ENCODE measurements at places on chromosomes 4 and X.
A peak's percentile ranks its signal among the peaks of the same experiment; 100 is the strongest.

DNA sequence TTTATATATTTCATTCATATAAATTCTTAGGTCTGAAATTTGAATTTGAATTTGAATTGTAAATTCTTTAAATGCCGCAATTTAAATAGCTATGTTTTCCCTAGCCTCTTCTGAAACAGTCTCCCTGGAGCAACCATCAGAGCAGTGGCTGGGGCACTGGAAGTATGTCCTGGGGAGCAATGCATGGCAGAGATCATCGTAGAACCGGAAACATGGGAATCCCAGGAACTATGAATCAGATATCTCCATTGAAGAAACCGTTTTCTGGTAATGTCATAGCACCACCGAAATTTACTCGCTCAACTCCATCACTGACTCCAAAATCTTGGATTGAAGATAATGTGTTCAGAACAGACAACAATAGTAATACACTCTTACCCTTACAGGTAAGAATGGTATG lies 4.9 kb downstream of the CPEB2 start:
- DNase-seq, result peak; percentile 58

GRCh38 chr4:152677117-152677516 lies 2.7 kb downstream of the TMEM154 start:
- no peak for DNase-seq

GRCh38 chr4:128810331-128810870 lies 901 bp downstream of the JADE1 start:
- DNase-seq, result no peak

- no peak for DNase-seq
Observed at GRCh38 chr4:37054531-37055077, 189.9 kb upstream of the NWD2 start.

DNA sequence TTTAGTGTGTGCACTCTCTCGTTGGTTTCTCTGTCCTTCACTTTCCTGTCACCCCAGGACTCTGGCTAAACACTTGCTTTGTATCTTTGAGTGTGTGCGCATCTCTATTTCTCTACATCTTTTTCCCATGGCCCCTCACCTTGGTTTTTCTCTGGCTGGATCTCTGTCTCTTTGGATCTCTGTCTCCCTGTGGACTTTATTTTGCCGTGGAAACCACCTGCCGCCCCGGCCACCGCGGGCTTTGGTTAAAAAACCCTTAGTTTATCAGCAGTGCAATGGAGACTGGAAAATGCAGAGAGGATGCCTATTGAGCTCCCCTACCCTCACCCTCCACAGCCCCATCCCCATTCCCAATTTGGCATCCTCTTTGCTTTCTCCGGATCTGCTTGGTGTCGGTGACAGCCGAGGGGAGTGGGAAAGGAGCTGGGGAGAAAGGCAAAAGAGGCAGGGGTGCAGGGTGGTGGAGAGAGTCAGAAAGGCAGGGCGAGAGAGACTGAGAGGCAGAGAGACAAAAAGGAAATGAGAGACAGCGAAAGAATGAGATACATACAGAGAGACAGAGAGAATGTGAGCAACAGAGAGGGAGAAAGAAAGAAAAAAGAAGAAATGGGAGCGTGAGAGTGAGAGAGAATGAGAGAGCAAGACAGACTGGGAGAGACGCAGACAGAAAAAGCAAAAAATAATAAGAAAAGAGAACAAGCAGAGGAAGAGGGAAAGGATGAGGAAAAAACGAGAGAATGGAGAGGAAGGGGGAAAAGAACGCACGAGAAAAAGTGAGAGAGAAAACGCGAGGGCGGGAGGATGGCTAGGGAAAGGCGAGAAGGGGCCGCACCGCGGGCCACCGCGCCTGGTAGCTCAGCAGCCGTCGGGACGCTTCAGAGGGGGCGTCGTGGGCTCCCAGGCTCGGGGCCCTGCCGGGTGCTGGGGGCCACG lies 688 bp downstream of the GPR101 start:
- DNase-seq, result no peak

GRCh38 chr4:21960793-21961192 lies 12.2 kb upstream of the KCNIP4 start:
- DNase-seq, result no peak

DNA sequence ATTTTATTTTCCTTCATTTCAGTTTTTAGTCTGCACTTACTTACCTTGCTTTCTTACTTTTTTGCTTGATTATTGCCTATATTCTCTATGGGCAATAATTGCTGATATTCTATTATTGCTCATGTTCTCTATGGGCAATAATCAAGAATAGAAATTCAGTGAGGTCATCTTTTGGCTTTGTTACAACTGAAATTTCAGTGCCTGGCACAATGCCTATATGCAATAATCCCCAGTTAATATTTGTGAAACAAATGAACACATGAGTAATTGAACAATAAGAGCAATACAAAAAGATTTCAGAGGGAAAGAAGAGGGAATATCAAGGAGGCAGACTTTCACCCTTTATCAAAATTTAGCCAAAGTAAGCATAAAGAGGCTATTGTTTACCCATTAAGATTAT lies 48.6 kb upstream of the ARSJ start:
- no peak for DNase-seq

DNA sequence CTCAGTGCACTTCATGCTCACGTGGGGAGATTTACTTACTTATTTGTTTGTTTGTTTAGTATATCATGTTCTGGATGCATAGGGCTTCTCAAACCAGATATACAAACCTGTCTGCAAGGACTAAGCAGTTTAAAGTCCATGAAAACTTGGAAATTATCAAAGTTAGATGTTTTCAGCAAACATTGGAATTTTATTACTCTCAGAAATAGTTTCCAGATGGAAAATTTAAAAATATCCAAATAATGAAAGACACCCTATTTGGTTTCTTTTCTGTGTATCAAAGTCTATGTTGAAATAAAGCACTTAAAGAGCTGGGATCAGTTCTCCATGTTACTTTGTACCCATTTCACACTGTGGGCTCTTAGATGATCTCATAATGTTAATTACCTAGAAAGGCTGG lies 312.1 kb downstream of the PPP1R2C start:
- no peak for DNase-seq

- no peak for DNase-seq
Observed at GRCh38 chrX:100687546-100687945, 43.5 kb downstream of the SRPX2 start.

DNA sequence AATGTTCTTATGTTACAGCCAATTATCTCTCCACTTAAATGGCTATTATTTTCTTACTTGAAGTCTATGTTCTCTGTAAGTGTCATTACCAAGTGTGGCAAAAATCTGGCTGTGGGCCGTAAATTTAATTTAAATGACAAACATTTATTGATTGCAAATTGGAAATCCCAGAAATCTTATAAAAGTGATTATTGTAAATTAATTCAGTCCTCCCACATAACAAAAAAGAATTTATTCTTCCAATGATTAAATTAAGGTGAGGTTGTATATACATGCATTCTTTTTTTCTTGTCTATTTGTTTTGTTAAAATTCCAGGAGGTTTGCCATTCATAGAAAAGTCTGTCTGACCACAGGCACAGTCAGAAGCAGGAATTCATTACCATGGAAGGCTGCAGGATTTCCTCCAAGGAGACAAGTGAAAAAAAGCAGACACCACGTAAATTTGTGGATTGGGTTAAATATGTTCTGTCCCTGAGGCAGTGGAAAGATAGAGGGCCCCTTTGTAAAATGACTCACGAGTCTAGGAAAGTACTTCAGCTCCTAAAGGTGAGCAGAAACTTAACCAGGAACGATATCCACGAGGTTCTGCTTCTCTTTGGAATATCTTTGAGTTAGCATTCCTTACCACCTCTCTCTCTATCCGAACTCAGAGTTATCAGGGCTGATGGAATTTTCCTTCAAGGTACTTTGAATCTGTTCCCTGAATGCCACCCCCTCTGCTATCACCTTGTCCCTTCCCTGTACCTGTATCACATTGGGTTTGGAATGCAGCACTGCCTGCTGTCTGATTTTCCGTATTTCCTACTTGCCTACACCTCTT lies 10.7 kb downstream of the PPARGC1A start:
- no peak for DNase-seq

DNA sequence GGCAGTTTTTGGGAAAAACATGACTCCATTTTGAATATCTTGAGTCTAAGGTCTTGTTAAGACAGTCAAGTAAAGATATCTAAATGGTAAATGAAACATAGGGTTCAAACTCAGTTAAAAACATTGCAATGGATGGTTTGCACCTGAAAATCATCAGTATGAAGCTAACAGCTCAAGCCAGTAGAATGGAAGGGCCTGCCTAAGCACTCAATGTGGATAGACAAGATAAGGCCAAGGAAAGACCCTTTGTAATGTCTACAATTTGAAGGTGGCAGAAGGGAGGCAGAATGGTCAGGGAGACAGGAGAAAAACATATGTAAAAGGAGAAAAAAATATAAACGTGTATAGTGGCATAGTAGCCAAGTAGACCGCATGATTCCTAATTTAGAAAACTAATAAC lies 78.2 kb downstream of the REELD1 start:
- DNase-seq, result no peak

GRCh38 chrX:47612418-47612817 lies 7.2 kb downstream of the SYN1 start:
- DNase-seq, result no peak

GRCh38 chr4:126361287-126361686 lies 1046.5 kb downstream of the FAT4 start:
- DNase-seq, result no peak

GRCh38 chr4:78659264-78659663 lies 107.7 kb downstream of the ANXA3 start:
- no peak for DNase-seq

GRCh38 chr4:140633951-140634350 lies 65.2 kb upstream of the UCP1 start:
- no peak for DNase-seq

DNA sequence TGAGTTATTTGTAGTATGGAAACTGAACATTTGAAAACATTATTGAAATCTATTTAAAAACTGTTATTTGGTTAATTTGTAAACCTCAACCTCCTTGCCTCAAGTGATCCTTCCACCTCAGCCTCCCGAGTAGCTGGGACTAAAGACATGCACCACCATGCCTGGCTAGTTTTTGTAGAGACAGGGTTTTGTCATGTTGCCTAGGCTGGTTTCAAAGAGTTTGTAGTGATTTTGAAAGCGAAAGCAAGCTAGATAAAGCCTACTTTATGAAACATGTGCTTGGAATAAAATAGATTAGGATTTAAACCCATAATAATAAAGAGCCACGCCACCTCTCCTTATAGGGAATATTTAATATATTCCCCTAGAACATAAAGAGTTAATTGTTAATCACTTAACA lies 23.5 kb downstream of the ARSJ start:
- DNase-seq, result peak; percentile 50

GRCh38 chrX:42954880-42955279 lies 176.9 kb upstream of the PPP1R2C start:
- no peak for DNase-seq

GRCh38 chr4:121666091-121666679 lies 30.6 kb downstream of the ANXA5 start:
- DNase-seq, result no peak

DNA sequence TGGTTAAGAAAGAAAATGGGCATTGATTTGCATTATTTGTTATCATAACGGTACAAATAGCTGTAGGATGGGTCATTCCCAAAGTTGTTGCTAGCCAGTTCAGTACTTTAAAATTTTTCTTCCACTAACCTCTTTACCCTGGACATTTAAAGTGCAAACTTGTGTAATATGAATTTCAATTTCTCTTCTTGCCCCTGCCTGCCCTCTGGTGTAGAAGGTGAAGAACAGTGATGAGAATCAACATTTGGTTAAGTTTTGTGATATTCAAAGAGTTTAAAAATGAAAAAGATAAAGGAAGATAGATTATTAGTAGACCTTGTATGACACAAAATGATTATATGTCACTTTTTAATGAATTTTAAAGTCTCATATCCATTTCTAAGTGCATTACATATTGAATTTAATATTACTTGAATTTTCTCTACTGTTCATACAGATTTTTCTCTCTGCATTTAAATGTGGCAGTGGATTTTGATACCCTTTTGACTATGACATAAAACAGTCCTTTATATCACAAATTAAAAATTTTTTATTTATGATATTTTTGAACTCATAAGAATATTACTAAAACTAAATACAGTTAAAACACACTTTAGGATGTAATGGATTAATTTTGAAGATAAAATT lies 337.7 kb downstream of the BMPR1B start:
- peak; percentile 39 for DNase-seq

GRCh38 chr4:112775801-112776200 lies 138.9 kb downstream of the LARP7 start:
- no peak for DNase-seq

DNA sequence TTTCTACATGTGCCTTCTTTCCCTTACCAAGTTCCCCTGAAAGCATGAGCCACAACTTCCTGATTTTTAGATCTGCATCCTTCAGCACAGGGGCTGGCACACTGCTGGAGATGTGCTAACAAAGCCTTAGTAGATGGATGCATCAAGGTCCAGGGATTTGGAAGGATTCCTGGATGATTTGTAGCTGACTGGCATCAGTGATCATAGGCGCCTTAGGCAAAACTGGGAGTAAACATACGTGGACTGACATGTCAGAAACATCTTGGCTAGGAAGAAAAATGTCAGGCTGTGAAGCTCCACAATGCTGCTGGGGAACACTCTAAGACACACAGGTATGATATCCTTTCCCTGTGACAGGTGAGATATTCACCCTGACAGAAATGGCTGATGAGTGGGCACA lies 156.4 kb downstream of the AMELX start:
- DNase-seq, result no peak

- no peak for DNase-seq
Observed at GRCh38 chr4:573122-573892, 2.8 kb downstream of the TMEM271 start.

- no peak for DNase-seq
Observed at GRCh38 chrX:45757272-45757671, 556.6 kb upstream of the DIPK2B start.

DNA sequence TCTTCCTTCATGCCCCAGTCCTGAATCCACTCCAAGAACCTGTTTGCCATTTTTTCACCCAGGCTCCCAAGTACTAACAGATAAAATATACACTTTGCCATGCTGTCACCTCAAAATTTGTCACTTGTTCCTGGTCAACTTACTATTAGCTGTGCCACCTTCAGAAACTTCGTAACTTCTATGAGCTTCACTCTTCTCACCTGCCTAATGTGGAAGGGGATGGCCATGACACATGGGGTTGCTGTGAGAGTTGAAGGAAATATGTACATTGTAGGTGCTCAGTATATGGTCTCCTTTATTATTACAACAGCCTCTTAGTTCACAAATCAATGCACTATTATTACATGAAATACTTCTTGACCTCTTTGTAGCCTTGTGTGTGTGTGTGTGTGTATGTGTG lies 10.4 kb downstream of the TMSB4X start:
- DNase-seq, result no peak

DNA sequence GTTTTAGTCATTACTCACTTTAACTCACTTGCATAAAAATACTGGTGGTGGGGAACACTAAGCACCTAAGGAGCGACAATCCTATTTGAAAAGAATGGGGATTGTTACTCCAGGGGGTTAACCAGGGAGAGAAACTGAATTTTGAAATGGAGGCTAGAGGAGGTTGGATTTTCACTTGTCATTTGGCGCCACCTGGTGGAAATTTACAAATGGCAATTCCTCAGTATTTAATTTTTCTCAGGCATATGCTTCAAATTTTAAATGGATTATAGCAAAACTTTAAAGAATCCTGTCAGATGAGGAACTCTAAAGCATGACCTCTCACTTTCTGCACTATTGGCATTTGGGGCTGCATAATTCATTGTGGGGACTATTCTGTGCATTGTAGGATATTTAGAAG lies 2.7 kb upstream of the GEMIN8 start:
- DNase-seq, result peak; percentile 39
